ENCODE measurements at places on chromosomes 6 and 20. TPM values are rescaled to one million over a fixed set of nuclear protein-coding genes. Genes with fewer than 3 reads are reported as not detected.

DNA sequence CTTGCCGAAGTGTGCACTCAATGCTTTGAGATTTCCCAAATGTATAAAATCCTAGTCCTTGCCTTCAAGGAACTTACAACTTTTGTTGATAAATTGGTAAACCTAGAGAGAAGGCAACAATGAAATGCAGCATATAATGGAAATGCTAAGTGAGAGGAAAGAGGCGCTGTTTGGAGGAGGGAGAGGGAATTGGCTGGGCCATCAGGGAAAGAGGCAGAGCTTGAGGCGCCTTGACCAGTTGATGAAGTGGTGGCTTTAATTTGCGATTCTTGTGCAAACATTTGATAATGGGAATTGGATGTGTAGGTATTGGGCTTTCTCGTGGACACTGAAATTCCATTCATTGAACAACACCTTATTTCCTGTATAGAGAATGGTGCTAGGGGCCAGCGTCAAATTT lies 1.9 kb upstream of the CDYL start:
- no peaks in the 10 kb centered on the region for H3K27me3 ChIP-seq

DNA sequence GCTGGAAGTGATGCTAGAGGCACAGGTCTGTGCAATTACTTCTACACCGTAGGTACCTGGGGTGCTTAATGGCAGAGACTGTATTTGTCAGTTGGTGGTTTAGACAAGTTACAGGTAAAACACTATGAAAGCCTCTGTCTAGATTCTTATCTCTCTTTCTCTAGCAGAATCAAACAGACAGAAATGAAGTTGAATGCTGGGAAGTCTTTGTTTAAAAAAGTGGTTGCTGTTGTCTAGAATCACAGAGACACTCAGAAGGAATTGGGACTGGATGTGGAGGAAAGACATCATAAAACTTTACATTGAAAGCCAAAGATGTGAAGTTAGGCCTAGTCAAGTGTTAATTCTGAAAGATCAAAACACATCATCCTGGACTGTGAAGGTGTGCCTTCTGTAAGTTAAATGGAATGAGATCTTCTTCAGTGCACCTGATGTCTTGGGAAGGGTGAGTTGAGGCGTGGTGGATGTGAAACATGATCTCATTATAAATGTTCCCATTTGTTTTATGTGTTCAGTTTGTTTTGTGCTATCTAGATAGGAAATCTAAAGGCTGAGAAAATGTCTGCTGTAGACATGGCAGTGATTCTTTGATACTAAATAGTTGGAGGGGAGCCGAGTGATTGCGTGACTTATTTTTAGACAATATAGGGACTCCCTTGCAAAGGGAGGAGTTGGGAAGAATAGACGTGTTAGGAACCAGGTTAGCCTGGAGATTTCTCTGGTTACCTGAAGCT lies 290.2 kb downstream of the SOX4 start:
- H3K4me1 ChIP-seq = no peaks in the 10 kb centered on the region
- no peak overlapping the region for H3K4me3 ChIP-seq
- no peak for DNase-seq
- no peaks in the 10 kb centered on the region for H3K36me3 ChIP-seq

DNA sequence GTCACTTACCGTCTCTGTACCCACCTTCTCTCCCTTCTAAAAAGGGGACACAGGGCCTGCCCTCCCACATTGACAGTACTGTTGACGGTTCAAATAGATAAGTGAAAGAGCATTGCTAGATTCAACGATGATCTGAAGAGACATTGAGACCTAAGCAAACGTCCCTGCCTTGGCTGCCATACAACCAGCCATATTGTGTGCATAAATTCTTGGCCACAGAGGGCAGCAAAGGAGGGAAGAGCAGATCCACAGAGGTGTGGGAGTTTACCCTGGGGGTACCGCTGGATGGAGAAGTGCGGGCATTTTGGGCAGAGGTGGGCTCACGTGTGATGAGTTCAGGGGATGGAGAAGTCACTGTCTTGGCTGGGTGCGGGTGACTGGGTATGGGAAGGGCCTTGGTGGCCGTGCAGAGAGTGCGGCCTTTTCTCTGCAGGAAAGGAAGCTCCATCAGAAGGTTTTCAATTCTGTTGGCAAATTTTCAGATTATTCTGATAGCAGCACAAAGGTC lies 85.6 kb downstream of the POPDC3 start:
- H3K4me1 ChIP-seq = no peaks in the 10 kb centered on the region
- DNase-seq = no peak
- no peak overlapping the region for H3K4me3 ChIP-seq
- no peaks in the 10 kb centered on the region for H3K36me3 ChIP-seq
- no peak overlapping the region for H3K27ac ChIP-seq

DNA sequence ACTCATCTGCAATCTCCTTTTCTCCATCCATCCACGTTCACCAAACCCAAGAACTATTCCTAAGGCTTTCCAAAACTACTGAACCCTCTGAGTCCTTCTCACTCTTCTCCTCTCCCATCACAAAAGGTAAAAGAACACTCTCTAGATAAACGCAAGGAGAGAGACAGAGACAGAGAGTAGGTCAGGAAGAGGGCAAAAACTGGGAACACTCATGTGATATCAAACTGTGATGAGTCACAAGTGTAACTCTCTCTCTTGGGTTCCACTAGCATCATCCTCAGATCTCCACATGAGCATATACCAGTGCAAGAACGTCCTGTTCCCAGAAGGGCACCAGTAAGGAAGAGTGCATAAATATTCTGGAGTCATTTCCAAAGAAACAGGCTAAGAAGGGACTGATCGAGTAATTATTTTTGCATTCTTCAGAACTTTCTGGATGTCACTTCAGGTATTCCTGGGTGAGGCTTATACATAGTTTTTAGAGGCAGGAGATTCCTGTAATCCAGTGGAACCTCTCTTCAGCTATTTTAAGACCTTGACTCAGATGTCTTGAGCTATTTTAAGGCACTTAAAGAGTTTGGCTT lies 47.3 kb upstream of the STXBP5 start:
- H3K27ac ChIP-seq = no peak overlapping the region
- no peak overlapping the region for H3K4me3 ChIP-seq
- no peaks in the 10 kb centered on the region for H3K4me1 ChIP-seq
- H3K36me3 ChIP-seq = no peaks in the 10 kb centered on the region
- no peaks in the 10 kb centered on the region for H3K27me3 ChIP-seq
- no peak for DNase-seq

DNA sequence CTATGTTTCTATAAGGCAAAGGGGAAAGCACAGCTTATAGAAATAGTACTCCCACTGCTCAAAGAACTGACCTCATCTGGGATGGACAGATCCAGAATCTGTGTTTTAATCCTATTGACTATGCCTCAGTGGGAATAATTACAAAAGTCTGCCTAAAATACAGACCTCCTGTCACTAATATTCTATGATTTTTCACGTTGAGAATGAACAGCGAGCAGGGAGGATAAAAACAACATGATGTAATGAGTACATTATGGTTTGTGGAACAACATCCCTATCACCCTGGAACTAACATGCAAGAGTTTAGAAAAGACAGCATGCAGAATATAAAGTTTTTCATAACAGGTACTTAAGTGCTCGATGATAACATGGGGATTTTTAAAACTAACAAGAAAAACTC lies 53.9 kb downstream of the EPHA7 start:
- no peak overlapping the region for H3K4me3 ChIP-seq
- no peak for DNase-seq
- no peaks in the 10 kb centered on the region for H3K4me1 ChIP-seq
- no peaks in the 10 kb centered on the region for H3K27me3 ChIP-seq

- peaks cover 6% of the 10 kb centered on the region for H3K27me3 ChIP-seq
- H3K36me3 ChIP-seq = no peaks in the 10 kb centered on the region
- H3K27ac ChIP-seq = no peak overlapping the region
- DNase-seq = no peak
- no peak overlapping the region for H3K4me3 ChIP-seq
Measured at GRCh38 chr6:168130168-168130696, 51.2 kb upstream of the FRMD1 start.

DNA sequence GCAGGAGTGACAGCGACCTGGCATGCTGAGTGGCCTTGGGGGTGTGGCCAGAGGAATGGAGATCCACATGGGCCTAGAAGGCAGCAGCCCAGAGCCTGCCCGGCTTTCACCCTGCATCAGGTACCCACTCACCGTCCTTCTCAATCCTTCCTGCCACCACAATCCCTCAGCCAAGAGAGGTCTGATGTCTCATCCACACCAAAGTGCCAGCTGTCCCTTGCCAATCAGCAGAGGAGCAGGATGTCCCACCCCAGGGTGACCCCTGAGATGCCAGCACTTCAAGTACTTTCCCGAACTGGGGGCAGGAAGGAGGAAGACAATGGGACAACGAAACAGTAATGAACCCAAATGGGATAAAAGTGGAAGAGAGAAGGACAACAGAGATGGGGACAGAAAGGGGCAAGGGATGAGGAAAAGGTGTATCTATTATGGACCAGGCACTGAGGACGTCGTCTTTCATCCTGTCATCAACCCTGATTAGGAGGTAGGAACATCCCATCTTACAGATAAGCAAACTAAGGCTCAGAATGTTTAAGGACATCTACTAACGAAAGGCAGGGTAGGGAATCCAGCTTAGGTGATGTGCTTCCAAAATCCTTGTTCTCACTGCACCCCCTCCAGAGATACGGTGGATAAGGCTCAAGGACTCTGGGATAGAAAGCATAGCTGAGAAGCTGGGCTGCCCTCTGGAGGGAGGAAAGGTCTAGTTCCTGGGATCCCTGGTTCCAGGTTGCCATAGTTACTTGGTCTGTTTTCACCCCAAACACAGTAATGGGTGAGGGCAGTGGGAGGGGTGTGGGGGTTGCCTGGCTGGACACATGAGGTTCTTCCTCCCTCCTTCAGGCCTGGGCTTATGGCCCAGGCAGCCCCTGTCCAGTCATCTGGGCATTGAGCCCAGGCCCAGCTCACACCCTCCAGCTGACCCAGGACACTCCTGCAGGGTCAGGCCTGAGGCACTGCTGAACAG lies 4.5 kb upstream of the TNXB start:
- H3K36me3 ChIP-seq = peaks cover 14% of the 10 kb centered on the region
- no peaks in the 10 kb centered on the region for H3K27me3 ChIP-seq
- H3K4me1 ChIP-seq = no peaks in the 10 kb centered on the region
- DNase-seq = no peak

DNA sequence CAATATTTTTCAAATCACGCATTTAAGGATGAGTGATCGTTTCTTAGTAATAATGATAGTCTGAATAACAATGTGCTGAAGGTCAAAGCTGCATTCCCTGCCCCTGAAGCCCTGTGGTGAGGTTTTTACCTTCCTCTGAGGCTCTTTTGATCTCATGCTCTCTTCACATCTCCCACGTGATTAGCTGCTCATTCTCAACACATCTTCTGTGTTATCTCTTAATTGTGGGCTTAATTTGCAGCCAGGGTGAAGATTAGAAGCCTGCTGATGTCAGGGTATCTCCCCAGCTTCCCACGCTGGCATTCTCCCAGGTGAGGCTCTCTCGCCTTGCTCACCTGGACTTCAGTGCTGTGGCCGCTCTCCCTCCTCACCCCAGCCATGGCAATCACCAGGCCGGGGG lies 109.7 kb upstream of the FOXQ1 start:
- H3K36me3 ChIP-seq = no peaks in the 10 kb centered on the region
- no peak overlapping the region for H3K4me3 ChIP-seq
- H3K4me1 ChIP-seq = peaks cover 37% of the 10 kb centered on the region

SNAI1 gene
- total RNA-seq = 13.4 TPM

BTBD9 gene
- total RNA-seq = 10.9 TPM

KHDRBS2 gene
- not detected for total RNA-seq

Data from HCT116 (cell line).